ENCODE measurements at places on chromosomes 2 and 18. TPM values are rescaled to one million over a fixed set of nuclear protein-coding genes. Genes with fewer than 3 reads are reported as not detected.

DDX18 gene
- total RNA-seq = 72.8 TPM

ALPP gene
- 5.3 TPM for total RNA-seq

LOXHD1 gene
- not detected for total RNA-seq

PID1 gene
- 3.7 TPM for total RNA-seq

HTRA2 gene
- total RNA-seq = 31.9 TPM

DAW1 gene
- 2.4 TPM for total RNA-seq
